ENCODE measurements at places on chromosomes 13 and 19. TPM values are rescaled to one million over a fixed set of nuclear protein-coding genes. Genes with fewer than 3 reads are reported as not detected.

ZNF77 gene
- total RNA-seq = 6.5 TPM

CDX2 gene
- total RNA-seq = not detected

FCAR gene
- not detected for total RNA-seq

RNF225 gene
- 0.66 TPM for total RNA-seq

PLIN4 gene
- total RNA-seq = 8.9 TPM

SIAH3 gene
- total RNA-seq = not detected

NRTN gene
- total RNA-seq = 0.50 TPM

PLIN5 gene
- total RNA-seq = not detected

CEACAM5 gene
- not detected for total RNA-seq

TUBA3C gene
- not detected for total RNA-seq

CEACAM4 gene
- not detected for total RNA-seq

NLRP5 gene
- not detected for total RNA-seq

PCDH20 gene
- total RNA-seq = not detected

ZNF470 gene
- 6.9 TPM for total RNA-seq

ZNF439 gene
- total RNA-seq = 6.9 TPM

CYP4F22 gene
- not detected for total RNA-seq

FBXO27 gene
- 0.58 TPM for total RNA-seq

ZNF527 gene
- total RNA-seq = 5.5 TPM

IZUMO1 gene
- total RNA-seq = not detected

LAIR1 gene
- not detected for total RNA-seq

NALCN gene
- total RNA-seq = 1.8 TPM

METTL21C gene
- total RNA-seq = not detected

SIGLEC7 gene
- not detected for total RNA-seq

SYCN gene
- not detected for total RNA-seq

LRRC63 gene
- 0.17 TPM for total RNA-seq

CEP89 gene
- 17.3 TPM for total RNA-seq

CIC gene
- 44.0 TPM for total RNA-seq

PTPRH gene
- 4.5 TPM for total RNA-seq

CD79A gene
- total RNA-seq = not detected

CEACAM20 gene
- not detected for total RNA-seq

FXYD3 gene
- total RNA-seq = not detected

BEST2 gene
- total RNA-seq = not detected

Measured in smooth muscle cell of trachea (primary cell).